Esophagus squamous epithelium (tissue), 5 donors: ENCODE measurements at places on chromosomes 2 and 18. TPM values are rescaled to one million over a fixed set of nuclear protein-coding genes. Genes with fewer than 3 reads are reported as not detected.

GRCh38 chr18:51153659-51154371, 43.7 kb downstream of the MEX3C start:
- H3K27ac ChIP-seq = no peak overlapping the region
- H3K36me3 ChIP-seq = no peaks in the 10 kb centered on the region
- H3K4me1 ChIP-seq = no peaks in the 10 kb centered on the region
- no peaks in the 10 kb centered on the region for H3K27me3 ChIP-seq
- H3K4me3 ChIP-seq = no peak overlapping the region

GRCh38 chr18:23453680-23454058, 582 bp downstream of the RIOK3 start:
- H3K27me3 ChIP-seq = no peaks in the 10 kb centered on the region
- peaks cover 27% of the 10 kb centered on the region for H3K4me1 ChIP-seq
- DNase-seq = no peak
- H3K27ac ChIP-seq = peak overlapping the region; percentile 100
- no peaks in the 10 kb centered on the region for H3K36me3 ChIP-seq
- peak overlapping the region; percentile 98 for H3K4me3 ChIP-seq

The CMPK2 gene
- 1.7 TPM for total RNA-seq

- H3K4me1 ChIP-seq = no peaks in the 10 kb centered on the region
- no peak for DNase-seq
- no peak overlapping the region for H3K4me3 ChIP-seq
- no peak overlapping the region for H3K27ac ChIP-seq
- H3K27me3 ChIP-seq = no peaks in the 10 kb centered on the region
Observed at GRCh38 chr2:32372519-32373182, 15.8 kb downstream of the BIRC6 start.

The SCRN3 gene
- 20.0 TPM for total RNA-seq

DNA sequence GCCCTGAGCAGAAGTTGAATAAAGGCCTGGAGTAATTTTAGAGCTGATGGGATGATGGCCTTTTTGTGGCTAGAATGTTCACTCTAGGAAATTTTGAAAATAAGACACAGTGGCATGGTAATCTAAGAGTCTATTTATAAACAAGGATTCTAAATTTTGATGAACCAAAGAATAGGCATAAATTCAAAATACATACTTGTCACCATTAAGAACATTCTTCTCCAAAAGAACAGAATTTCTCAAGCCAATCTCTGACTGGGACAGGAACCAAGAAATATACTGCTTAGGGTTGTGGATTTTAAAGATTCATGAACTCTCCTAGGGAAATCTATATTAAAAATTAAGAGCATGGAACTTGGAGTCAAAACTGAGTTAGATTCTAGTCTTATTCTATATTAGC, 98.2 kb upstream of the SETBP1 start:
- no peak for DNase-seq
- H3K4me3 ChIP-seq = no peak overlapping the region
- no peaks in the 10 kb centered on the region for H3K36me3 ChIP-seq
- H3K4me1 ChIP-seq = no peaks in the 10 kb centered on the region
- H3K27ac ChIP-seq = no peak overlapping the region
- no peaks in the 10 kb centered on the region for H3K27me3 ChIP-seq
